GM04503 (cell line): ENCODE measurements at places on chromosomes 12 and 14.
A peak's percentile ranks its signal among the peaks of the same experiment; 100 is the strongest.

- DNase-seq, result no peak
Measured at GRCh38 chr14:33808187-33808586, 142.7 kb downstream of the EGLN3 start.

DNA sequence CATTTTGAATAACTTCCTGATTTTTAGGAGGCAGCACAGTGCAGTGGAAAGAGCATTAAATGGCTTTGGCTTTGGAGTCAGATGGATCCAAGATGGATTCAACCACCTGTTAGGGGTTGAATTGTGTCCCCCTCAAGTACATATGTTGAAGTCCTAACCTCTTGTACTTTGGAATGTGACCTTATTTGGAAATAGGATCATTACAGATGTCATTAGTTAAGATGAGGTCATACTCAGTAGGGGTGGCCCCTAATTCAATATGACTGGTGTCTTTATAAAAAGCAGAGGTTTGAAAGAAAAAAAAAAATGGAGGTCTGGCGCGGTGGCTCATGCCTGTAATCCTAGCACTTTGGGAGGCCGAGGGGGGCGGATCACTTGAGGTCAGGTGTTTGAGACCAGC, 18.8 kb downstream of the ATP5MC2 start:
- no peak for DNase-seq

- DNase-seq, result peak; percentile 38
Measured at GRCh38 chr14:56324856-56325699, 206.9 kb downstream of the PELI2 start.

DNA sequence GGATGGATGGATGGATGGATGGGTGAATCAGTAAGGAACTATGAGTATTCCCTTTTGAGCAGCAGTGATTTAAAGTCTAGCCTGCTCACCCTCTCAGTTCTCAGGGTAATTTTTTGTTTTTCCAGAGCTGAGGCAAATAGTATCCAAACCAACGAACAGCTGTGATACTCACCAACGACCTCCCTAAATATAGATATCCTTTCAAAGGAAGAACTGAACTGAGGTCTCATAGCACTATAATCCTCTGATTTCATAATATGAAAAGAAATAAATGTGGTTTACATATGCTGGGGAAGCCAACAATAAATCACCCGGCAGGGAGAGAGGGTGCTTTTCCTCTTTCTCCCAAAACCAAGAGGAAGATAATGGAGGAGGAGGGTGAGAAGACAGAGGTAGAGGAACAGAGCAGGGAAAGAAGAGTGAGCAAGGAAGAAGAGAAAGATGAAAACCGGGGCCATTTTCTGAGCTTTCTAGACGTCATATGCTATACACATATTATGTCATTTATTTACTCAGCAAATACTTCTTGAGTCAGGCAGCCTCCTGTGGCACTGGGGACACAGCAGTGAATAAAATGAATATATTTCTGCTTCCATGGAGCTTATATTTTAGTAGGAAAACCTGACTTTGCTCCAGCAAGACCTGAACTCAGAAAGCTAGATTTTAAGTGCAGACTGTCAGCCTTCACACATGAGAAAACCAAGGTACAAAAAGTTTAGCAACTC, 710.7 kb upstream of the TBX3 start:
- no peak for DNase-seq

- DNase-seq, result no peak
Measured at GRCh38 chr12:43579206-43579605, 27.2 kb upstream of the ADAMTS20 start.

DNA sequence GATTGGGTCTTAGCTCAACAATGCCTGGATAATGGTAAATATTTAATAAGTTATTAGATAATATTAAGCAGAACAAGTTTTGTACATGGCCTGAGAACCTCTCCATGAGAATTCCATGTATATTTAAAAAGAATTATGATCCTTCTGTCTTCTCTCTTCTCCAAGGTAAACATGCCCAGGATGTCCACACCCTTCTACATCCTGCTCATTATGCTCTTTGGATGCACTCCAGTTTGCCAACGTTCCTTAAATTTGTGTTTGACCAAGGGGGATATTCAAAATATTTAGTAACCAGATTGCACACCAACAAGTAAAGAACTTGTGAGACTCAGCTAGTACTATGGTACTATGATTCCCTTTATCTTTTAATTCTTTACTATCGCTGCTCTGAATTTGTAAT, 44.8 kb upstream of the ERGIC2 start:
- DNase-seq, result no peak

DNA sequence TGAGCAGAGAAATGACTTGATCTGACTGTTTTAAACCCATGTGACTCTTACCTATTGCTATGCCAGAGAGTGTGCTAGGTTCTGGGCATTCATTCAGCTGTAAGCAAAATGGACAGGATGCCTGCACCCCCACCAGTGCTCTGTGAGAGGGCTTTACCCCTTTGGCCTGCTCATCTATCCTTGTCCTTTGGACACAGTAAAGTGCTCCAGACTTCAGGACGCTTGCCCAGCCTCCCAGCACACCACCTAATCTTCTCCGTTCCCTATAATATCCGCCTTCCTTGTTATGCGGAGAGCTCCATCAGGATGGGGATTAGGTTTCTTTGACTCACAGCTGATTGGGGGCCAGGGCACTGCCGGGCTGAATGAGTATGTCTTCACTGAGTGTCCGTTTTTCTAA, 4.4 kb upstream of the ZNF839 start:
- no peak for DNase-seq

GRCh38 chr12:123037791-123038190, 57.3 kb downstream of the ARL6IP4 start:
- no peak for DNase-seq

DNA sequence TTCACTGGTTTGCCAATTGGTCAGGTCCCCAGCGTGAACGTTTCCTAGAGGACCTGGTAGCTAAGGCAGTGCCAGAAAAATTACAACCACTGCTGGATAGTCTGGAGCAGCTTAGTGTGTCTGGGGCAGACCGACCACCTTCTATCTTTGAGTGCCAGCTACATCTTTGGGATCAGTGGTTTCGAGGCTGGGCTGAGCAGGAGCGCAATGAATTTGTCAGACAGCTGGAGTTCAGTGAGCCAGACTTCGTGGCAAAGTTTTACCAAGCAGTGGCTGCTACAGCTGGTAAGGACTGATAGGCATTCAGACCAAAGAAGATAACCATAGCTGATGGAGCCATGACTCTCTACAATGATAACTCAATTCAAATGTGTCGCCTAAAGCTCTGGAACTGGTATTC, 2.5 kb downstream of the C14orf119 start:
- DNase-seq, result no peak

- DNase-seq, result peak; percentile 44
Measured at GRCh38 chr14:77988970-77989369, 181.2 kb upstream of the NRXN3 start.

GRCh38 chr12:121124402-121125109, 8.1 kb upstream of the P2RX7 start:
- peak; percentile 95 for DNase-seq

- DNase-seq, result no peak
Measured at GRCh38 chr12:92360543-92360942, 214.9 kb upstream of the BTG1 start.

- no peak for DNase-seq
Measured at GRCh38 chr12:106118-106591, 39.6 kb downstream of the IQSEC3 start.

GRCh38 chr14:98182393-98183055, 1089.5 kb downstream of the BCL11B start:
- no peak for DNase-seq

- DNase-seq, result no peak
Measured at GRCh38 chr12:102497743-102498142, 17.4 kb upstream of the IGF1 start.

DNA sequence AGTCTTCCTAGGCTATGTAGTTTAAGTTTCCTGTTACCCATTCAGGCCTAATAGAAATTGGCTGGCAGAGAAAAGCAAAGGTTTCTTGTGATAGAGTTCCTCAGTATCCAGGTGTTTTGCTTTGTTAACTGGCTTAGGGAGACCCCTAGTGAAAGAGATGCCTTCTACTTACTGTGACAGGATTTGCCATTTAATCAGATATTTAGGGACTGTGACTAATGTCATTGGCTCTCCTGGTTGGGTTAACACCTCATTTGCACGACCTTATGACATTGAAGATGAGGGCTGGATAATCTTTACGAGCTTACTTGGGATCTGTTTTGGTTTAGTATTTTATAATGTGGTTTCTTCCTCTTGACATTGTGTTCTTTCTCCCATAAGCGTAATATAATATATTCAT, 5.8 kb downstream of the MON2 start:
- DNase-seq, result no peak

GRCh38 chr14:68797121-68797670, 4.3 kb upstream of the ZFP36L1 start:
- DNase-seq, result no peak

GRCh38 chr12:88658009-88658408, 77.7 kb upstream of the KITLG start:
- DNase-seq, result no peak
